Activated CD4-positive, alpha-beta T cell treated with anti-CD3 and anti-CD28 coated beads, Interleukin-2, amount 50 U/mL, for 48 hours (primary cell): ENCODE measurements at places on chromosomes 1 and 21.

GRCh38 chr1:40313329-40313957 lies 3.6 kb downstream of the COL9A2 start:
- no peak for DNase-seq

DNA sequence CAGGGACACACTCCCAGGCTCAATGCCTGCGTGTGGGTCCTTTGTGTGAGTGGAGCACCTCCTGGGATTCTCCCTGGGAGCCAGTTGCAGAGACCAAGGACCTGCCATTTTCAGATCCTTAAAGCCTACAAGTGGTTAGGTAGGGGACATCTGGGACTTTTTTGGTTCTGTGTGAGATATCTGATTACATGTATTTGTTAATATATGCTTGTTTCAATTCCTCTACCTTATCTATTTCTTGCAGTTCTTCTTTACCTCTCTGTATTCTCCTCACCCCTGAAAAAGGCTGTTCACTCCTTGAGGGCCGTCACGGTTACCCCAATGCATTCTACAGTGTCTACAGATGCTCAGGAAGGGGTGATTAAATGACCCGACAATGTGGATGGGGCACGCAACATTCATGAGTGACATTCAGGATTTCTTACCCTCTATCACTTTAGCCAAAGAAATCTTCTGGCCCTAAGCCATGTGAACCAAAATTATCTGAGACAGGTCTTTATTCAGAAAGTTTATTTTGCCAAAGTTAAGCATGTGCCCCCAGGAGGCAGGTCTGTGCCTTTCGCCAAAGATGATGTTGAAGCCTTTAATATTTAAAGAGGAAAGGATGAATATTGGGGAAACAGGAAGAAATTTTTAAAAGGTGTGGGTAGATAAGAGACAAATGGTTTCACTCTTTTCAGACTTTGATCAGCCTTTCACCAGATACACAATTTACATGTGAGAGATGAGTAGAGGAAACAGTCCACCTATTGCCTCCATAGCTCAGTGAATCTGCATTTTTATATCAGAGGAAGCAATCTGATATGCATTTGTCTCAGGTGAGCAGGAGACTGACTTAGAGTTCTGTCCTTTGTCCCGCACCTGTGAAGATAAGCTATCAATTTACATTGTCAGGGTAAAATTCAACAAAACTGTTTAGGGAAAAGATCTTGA lies 44.6 kb upstream of the MPZL1 start:
- no peak for DNase-seq

DNA sequence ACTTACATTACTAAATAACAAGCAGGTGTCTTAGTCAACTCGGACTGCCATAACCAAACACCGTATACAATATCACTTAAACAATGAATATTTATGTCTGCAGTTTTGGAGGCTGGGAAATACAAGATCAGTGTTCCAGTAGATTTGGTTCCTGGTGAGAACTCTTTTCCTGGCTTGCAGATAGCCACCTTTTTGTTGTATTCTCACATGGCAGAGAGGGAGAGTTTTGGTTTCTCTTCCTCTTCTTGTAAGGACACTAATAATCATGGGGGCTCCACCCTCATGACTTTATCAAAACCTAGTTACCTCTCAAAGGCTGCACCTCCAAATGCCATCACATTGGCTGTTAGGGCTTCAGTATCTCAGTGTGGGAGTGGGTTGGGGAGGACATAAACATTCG lies 82.9 kb upstream of the CACYBP start:
- no peak for DNase-seq

DNA sequence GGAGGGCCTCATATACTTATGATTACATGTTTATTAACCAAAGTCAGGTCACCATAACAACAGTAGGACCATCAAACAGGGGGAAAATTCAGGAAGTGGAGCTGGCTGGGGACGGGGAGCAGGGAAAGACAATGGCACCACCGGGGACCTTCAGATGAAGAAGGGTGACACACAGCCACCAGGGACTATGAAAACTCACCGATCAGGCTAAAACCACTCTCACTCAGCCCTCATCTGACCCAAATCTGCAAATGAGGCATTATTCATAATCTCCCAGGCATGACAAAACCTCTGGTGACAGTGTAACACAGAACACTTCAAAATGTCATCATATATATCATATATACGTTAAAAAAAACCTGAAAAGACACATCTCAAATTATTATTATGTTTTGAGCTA lies 11.2 kb downstream of the MKNK1 start:
- no peak for DNase-seq

DNA sequence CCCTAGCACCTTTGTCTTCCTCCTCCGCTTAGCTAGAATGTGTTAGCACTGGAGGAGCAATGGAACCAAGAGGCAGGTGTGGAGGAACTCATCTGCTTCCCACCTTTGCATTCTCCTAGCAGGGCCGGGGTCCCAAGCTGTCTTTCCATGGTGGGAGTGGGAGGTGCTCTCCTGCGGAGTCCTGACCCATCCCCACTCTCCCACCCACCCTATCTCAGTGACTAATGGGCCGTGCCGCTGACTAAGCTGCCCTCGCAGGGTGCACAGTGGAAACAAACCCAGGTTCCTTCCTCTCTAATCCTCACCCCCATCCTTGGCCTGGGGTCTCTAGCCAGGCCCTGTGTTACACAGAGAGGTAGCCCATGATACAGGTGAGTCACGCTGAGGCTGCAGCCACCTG lies 177.5 kb downstream of the HIVEP3 start:
- DNase-seq: peak; percentile 76

- peak; percentile 11 for DNase-seq
Measured at GRCh38 chr21:33640697-33641351, 717 bp downstream of the CRYZL1 start.

GRCh38 chr1:40620586-40621210 lies 44.8 kb downstream of the RIMS3 start:
- DNase-seq: no peak

- no peak for DNase-seq
Measured at GRCh38 chr1:15460708-15461095, 4.2 kb downstream of the CELA2A start.

GRCh38 chr1:236123563-236123962 lies 18.8 kb upstream of the GPR137B start:
- no peak for DNase-seq

DNA sequence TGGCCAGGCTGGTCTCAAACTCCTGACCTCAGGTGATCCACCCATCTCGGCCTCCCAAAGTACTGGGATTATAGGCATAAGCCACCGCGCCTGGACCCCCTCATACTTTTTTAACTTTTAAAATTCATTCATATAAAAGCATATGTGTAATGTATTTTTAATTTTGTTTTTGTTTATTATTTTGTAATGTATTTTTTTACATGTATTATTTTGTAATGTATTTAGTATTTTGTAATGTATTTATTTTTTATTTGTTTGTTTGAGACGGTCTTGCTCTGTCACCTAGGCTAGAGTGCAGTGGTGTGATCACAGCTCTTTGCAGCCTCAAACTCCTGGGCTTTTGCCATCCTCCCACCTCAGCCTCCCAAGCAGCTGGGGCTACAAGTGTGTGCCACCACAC lies 12.0 kb upstream of the BRWD1 start:
- DNase-seq: no peak

- DNase-seq: no peak
Measured at GRCh38 chr1:26090893-26091292, 20.7 kb upstream of the PDIK1L start.

DNA sequence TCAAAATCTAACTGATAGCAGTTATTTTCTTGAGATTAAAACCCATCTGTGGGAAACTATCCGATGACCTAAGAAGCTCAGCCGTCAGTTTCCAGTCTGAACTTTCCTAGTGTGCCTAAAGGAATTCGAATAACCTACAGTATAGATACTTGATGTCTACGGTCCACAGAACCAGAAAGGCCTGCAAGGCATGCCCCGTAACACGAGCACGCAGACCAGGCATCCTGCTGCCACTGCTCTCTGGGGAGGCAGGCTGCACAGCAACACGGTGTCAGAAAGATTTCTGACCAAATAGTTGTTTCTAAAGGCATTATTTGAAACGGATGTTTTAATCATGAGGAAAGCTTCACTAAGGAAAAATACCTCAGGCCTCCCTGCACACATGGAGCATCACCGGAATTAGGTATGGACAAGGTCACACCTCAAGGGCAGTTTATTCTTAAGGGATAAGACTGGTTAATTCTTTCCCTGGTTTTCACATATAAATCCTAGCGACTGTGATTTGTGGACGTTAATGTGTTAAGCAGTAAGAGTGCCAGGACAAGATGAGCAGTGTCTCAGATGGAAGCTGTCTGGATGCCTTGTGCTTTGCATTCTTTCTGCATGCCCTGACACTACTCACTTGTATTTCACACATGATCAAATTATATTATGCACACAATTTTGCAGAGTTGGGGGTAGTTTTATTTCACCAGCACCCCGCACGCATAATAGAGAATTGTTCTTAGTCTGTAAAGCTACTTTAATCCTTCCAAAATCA lies 49.0 kb upstream of the NADK start:
- DNase-seq: no peak

GRCh38 chr1:59418363-59419144 lies 121.7 kb downstream of the FGGY start:
- no peak for DNase-seq

- no peak for DNase-seq
Measured at GRCh38 chr1:27961646-27962221, 2.0 kb downstream of the XKR8 start.

GRCh38 chr1:185663332-185663731 lies 70.9 kb upstream of the HMCN1 start:
- DNase-seq: no peak

- no peak for DNase-seq
Measured at GRCh38 chr1:226946285-226946684, 6.2 kb downstream of the COQ8A start.

- DNase-seq: no peak
Measured at GRCh38 chr21:45054227-45054926, 20.0 kb upstream of the ADARB1 start.

GRCh38 chr1:85420199-85420598 lies 44.8 kb downstream of the DDAH1 start:
- no peak for DNase-seq

DNA sequence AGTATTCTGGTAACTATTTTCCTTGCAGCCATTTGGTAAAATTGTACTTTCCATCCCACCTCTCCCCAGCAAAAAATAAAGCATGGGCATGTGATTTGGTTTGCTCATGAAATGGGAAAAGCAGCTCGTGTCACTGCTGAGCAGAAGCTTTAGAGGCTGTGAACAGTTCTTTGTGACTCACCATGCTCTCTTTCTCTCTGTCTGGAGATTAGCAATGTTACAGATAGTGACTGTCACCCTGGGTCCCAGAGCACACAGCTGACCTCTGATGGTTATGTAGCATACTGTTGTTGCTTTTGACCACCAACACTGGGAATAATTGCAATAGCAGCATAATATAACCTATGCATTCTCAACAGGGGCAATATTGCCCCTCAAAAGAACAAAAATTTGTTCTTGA lies 70.6 kb downstream of the RGS2 start:
- no peak for DNase-seq

- DNase-seq: no peak
Measured at GRCh38 chr21:27362249-27362648, 395.4 kb upstream of the ADAMTS5 start.
